ENCODE measurements at places on chromosomes 13 and 19.

GRCh38 chr13:98798849-98799645 is 46.6 kb upstream of the SLC15A1 start:
- no peak for DNase-seq

- DNase-seq, result no peak
Measured at GRCh38 chr19:29266603-29267002, 53.7 kb upstream of the UQCRFS1 start.

DNA sequence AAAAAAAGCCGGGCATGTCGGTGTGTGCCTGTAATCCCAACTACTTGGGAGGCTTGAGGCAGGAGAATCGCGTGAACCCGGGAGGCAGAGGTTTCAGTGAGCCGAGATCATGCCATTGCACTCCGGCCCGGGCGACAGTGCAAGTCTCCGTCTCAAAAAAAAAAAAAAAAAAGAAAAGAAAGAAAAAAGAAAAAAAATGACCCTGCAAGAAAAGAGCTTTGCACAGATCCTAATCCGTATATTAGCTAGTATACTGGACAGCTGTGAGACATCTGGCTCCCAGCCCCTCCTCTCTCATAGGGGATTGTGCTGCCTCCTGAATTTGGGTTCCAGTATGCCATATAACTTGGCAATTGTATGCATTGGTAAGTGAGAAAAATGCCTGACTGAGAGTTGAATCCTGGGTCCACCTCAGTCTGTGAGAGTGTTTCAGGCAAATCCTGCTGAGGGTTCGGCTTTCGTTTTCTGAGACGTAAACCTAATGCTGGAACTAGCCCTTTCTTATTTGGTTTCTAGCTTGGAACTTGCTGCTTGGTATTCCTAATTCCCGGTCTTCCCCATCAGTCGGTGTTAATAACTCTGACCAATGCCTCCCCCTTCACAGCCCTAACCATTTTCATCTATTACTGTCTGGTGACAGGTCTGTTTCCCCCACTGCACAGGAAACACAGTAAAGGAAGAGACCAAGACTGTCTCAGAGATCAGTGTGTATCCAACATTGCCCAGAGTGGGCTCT is 1.3 kb upstream of the AKT2 start:
- DNase-seq, result no peak

GRCh38 chr19:16160445-16160942 is 12.8 kb downstream of the CIB3 start:
- no peak for DNase-seq

GRCh38 chr19:10320602-10321416 is 5.0 kb upstream of the FDX2 start:
- DNase-seq, result no peak

GRCh38 chr19:3527238-3527910 is 11.6 kb upstream of the TEKTIP1 start:
- no peak for DNase-seq

DNA sequence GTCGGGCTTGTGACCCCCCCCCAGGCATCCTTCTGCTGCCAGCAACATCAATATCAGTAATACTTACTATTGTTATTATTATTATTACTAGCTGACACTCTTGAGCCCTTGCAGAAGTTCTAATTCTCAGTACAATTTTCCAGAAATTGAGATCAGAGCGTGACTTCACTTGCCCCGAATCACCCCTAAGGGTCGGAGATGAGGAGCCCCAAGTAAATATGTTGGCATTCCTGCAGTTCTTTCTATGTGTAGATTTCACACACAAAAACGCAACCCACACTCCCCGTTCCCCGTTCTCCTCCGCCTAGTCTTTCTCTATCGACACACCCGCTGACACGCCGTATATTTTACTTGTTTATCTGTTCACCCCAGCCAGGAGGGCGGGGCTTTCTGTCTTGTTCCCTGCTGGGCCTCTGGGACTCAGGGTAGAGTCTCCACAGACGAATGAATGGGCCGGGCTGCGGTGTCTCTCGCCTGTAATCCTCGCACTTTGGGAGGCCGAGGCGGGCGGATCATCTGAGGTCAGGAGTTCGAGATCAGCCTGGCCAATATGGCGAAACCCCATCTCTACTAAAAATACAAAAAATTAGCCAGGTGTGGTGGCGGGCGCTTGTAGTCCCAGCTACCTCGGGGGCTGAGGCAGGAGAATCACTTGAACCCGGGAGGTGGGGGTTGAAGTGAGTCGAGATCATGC is 14.7 kb downstream of the TLE5 start:
- peak; percentile 34 for DNase-seq

- no peak for DNase-seq
Measured at GRCh38 chr13:75327135-75327510, 154.8 kb downstream of the TBC1D4 start.

DNA sequence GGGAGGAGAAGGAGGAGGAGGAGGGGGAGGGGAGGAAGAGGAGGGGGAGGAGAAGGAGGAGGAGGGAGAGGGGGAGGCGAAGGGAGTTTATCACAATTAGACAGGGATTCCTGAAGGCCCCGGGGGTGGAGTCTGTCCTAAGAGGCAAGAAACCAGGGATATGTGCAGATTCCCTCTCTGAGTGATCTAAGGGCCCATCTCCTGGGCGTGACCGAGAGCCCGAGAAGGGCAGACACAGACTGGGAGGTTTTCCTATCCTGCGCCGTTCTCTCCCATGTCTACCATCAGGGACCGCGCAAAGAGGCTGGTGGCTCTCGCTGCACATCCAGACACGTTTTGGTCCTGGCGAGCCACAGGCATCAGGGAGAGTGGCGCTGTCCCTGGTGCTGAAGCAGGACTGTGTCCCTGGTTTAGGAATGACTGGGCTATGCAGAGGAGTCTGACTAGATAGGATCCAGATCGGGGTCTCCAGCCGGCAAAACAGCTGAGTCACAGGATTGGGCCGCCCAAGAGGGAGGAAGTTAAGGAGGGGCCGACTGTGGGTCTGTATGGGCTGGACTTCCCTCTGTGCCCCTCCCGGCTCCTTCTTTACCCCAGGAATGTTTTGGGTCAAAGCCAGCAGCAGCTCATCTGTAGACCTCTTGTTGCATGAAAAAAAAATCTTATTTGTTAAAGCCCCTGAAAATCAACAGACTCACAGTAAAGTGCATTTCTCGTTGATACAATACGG is 17.9 kb upstream of the ZNF175 start:
- no peak for DNase-seq

DNA sequence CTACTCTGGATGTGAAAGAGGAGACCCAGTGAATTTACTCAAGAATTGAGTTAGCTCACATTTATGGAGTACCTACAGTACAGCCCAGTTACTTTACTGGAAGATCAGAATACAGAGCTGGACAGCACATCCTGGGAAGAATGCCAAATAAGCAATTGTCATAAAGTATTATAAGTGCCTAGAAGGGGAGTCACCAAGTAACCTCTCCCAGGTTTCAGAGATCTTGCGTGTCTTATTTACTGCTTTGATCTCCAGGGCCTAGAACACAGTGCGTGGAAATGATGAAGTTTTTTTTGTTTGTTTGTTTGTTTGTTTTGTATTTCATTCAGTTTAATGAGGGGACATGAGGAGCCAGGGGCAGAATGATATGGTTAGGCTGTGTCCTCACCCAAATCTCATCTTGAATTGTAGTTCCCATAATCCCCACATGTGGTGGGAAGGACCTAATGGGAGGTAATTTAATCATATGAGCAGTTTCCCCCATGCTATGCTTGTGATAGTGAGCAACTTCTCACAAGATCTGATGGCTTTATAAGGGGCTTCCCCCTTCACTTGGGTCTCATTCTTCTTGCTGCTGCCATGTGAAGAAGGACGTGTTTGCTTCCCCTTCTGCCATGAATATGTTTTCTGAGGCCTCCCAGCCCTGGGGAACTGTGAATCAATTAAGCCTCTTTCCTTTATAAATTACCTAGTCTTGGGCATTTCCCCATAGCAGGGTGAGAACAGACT is 5.2 kb downstream of the GARRE1 start:
- DNase-seq, result no peak

DNA sequence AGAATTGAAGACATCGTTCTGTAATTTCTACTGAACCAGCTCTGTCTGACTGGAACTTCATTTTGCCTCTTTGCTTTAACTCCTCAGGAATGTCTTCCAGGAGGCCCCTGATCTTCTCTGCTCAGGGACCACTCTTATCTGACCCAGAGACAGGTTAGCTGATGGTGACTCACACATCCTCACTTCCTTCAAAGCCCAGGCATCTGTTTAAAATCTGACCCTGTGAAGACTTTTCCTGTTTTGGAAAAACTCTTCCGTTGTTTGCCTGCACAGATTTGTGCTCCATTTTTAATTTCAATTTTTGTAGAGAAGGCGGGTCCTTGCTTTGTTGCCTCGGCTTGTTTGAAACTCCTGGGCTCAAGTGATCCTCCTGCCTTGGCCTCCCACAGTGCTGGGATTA is 1.6 kb downstream of the ARL11 start:
- no peak for DNase-seq
